Activated CD8-positive, alpha-beta T cell treated with anti-CD3 and anti-CD28 coated beads, Interleukin-2, amount 10 ng/mL, durations not matched to agents 7 days and 5 days (primary cell): ENCODE measurements at places on chromosomes 16 and 17. TPM values are rescaled to one million over a fixed set of nuclear protein-coding genes. Genes with fewer than 3 reads are reported as not detected.

TLCD3A gene
- 17.0 TPM for total RNA-seq

VMO1 gene
- not detected for total RNA-seq

FGF11 gene
- total RNA-seq: 16.6 TPM

OR1A1 gene
- not detected for total RNA-seq

BEAN1 gene
- not detected for total RNA-seq

PITPNM3 gene
- 0.71 TPM for total RNA-seq

ITGAX gene
- 25.0 TPM for total RNA-seq

PDILT gene
- total RNA-seq: not detected

GRAP gene
- total RNA-seq: 26.3 TPM

MAPT gene
- total RNA-seq: not detected

DNAH3 gene
- not detected for total RNA-seq

DNA sequence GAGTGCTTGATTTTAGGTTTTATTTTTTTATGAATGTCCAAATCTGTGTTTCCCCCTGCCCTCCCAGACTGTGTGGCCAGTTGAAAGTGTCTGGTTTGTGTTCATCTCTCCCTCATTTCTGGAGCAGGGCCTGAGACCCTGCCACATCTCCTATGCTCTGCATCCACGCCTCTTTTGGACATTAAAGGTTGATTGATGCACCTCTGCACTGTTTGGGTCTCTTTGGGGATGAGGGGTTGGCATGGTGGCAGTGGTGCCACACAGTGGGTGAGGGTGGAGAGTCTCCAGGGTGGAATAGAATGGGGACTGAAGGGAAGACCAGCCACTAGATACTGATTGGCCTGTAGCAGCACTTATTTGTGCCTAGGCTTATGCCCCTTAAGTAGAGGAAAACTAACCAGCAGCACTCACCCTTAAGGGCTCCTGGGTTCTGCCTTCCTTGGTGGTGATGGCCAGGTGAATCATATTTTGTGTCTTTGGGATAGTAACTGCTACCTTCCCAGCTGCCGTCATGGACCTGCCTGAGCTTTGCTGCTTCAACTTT is 7.9 kb downstream of the DYNLL2 start:
- H3K36me3 ChIP-seq: peaks cover 74% of the 10 kb centered on the region
- DNase-seq: no peak
- H3K27me3 ChIP-seq: no peaks in the 10 kb centered on the region

DNA sequence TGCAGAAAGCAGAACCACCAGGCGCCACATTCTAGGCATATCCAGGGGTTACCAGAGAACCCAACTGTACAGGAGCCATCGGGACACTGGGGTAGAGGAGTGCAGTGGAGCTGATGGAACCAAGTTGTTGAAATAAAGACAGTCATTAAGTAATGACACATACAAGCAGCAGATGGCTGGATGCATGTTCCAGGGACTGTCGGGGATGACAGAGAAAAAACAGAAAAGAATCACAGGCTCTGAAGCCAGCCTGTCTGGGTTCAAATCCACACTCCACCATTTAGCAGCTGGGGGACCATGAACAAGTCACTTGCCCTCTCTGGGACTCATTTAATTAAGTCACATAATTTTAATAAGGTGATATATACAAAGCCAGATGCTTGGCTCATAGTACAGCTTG is 117.1 kb downstream of the ZNF423 start:
- no peak overlapping the region for H3K27ac ChIP-seq
- DNase-seq: no peak
- H3K27me3 ChIP-seq: no peaks in the 10 kb centered on the region
- no peaks in the 10 kb centered on the region for H3K36me3 ChIP-seq
- H3K4me1 ChIP-seq: no peaks in the 10 kb centered on the region

DNA sequence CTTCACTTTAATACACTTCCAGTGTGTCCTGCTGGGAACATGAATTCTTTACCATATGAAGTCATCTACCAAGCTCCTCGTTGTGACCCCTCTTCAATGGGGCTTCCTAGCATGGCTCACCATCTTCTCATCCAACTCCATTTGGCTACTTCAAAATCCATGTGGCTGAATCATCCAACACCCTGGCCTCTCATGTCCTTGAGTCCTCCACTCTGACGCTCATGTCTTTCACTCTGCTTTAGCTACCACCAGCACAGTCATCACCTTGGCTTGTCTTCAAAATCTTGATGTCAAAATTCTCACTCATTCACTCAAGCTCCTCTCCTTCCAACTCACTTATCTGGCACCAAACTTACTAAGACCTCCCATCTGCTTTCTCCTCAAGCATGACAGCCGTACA is 35.8 kb downstream of the AMFR start:
- no peak overlapping the region for H3K4me3 ChIP-seq
- H3K36me3 ChIP-seq: peaks cover 58% of the 10 kb centered on the region
- H3K4me1 ChIP-seq: peaks cover 3% of the 10 kb centered on the region
- H3K27me3 ChIP-seq: no peaks in the 10 kb centered on the region

GRCh38 chr17:4482338-4483011 is 16.2 kb upstream of the SPNS2 start:
- no peak for DNase-seq
- no peaks in the 10 kb centered on the region for H3K27me3 ChIP-seq
- H3K36me3 ChIP-seq: peaks cover 24% of the 10 kb centered on the region
- no peak overlapping the region for H3K4me3 ChIP-seq
- peak overlapping the region; percentile 99 for H3K27ac ChIP-seq
- peaks cover 73% of the 10 kb centered on the region for H3K4me1 ChIP-seq

- peaks cover 39% of the 10 kb centered on the region for H3K27me3 ChIP-seq
- peak; percentile 30 for DNase-seq
- no peak overlapping the region for H3K27ac ChIP-seq
- H3K4me1 ChIP-seq: peaks cover 9% of the 10 kb centered on the region
- peak overlapping the region; percentile 38 for H3K4me3 ChIP-seq
Observed at GRCh38 chr17:46978489-46979146, 435 bp downstream of the RPRML start.

DNA sequence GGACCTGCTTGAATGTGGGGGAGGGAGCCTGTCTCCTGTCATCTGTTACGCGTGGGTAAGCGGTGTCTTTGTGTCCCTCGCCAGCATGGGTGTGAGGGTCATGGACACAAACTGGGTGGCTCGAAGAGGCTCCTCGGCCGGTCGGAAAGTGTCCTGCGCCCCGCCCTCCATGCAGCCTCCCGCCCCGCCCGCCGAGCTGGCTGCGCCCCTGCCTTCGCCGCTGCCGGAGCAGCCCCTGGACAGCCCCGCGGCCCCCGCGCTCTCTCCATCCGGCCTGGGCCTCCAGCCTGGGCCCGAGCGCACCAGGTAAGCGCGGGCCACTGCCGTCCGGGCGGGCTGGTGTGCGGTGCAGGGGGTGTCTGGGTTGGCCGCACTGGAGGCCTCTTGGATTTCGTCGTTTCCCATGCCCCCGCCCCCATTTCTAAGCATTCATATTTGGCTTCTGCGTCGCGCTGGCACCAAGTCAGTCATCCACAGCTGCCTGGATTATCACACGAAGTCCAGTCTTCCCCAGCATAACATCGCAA is 43.8 kb downstream of the ELAC2 start:
- no peak for DNase-seq
- no peaks in the 10 kb centered on the region for H3K4me1 ChIP-seq

DNA sequence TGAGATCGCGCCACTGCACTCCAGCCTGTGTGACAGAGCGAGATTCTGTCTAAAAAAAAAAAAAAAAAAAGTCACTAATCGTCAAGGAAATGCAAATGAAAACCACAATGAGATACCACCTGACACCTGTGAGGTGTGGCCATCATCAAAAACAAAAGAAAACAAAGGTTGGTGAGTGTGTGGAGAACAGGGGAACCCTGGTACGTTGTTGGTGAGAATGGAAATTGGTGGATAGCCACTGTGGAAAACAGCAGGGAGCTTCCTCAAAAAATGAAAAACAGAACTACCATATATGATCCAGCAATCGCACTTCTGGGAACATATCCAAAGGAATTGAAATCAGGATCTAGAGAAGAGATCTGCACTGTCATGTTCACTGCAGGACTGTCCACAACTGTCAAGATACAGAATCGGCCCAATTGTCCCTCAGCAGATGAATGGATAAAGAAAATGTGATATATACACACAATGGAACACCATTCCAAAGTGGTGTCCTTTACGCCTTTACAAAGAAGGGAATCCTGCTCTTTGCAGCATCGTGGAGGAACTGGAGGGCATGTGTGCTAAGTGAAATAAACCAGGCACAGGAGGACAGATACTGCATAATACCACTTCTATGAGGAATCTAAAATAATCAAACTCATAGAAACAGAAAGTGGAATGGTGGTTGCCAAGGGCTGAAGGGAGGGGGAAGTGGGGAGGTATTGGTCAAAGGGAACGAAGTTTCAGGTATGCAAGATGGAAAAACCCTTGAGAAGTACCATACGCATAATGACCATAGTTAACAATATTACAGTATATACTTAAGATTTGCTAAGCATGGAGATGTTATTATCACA is 63.5 kb upstream of the PLCG2 start:
- H3K36me3 ChIP-seq: peaks cover 3% of the 10 kb centered on the region
- peak; percentile 61 for DNase-seq
- H3K27ac ChIP-seq: peak overlapping the region; percentile 68

GRCh38 chr17:82244413-82245133 is 15.7 kb downstream of the SLC16A3 start:
- H3K36me3 ChIP-seq: peaks cover 72% of the 10 kb centered on the region
- no peak overlapping the region for H3K4me3 ChIP-seq
- peak; percentile 63 for DNase-seq
- no peaks in the 10 kb centered on the region for H3K27me3 ChIP-seq
- H3K27ac ChIP-seq: peak overlapping the region; percentile 74
- H3K4me1 ChIP-seq: peaks cover 34% of the 10 kb centered on the region

DNA sequence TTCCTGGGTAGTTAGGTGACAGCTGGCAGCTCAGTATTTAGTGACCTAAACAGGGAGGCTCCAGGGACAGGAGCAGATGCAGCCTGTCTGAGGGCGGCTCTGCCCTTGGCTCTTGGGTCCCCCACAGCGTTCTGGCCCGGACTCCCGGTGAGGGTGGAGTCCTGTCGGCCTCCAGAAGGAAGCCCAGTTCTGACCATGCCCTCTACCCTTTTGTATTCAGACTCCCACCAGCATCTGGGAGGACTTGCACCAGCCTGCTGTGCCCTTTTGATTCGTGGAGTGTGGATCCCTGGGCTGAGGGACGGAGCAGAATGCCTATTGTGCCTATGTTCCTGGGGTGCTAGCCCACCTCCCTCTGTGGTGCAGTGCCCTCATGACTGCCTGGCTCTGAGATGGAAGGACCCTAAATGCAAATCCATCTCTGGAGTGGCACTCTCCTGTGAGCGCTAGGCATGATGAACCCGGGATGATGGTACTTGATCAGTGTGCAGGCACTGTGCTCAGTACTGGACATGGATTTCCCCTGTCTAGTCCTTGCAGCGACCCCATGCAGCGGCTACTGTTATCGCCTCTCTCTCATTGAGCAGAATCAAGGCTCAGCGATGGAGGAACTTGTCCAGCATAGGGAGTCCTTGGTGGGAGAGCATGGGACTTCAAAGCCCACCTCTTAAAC is 123.1 kb downstream of the SNX29 start:
- H3K4me1 ChIP-seq: peaks cover 9% of the 10 kb centered on the region
- H3K27ac ChIP-seq: no peak overlapping the region
- no peaks in the 10 kb centered on the region for H3K27me3 ChIP-seq
- no peak for DNase-seq

DNA sequence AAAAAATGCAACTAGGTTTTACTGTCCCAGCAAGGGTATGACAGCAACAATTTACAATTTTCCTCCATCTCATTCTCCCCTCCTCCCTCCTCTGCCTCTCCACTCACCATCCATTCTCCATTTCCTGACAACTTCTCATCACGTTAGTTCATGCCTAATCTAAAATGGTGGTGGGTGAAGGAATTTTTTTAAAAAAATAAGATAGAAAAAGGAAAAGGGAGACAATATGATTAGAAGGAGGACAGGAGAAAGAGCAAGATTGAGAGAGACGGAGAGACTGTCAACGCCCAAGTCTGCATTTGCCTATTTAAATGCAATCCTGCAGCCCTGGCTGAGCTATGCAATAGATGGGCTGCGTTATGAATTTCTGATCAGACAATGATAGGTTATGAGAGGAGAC is 380.7 kb upstream of the PSMD7 start:
- H3K27me3 ChIP-seq: no peaks in the 10 kb centered on the region
- H3K4me1 ChIP-seq: no peaks in the 10 kb centered on the region
- no peak overlapping the region for H3K27ac ChIP-seq
- DNase-seq: no peak
- no peak overlapping the region for H3K4me3 ChIP-seq

GRCh38 chr17:75077072-75077495 is 10.7 kb upstream of the SLC16A5 start:
- no peak for DNase-seq
- no peaks in the 10 kb centered on the region for H3K36me3 ChIP-seq
- peak overlapping the region; percentile 48 for H3K4me3 ChIP-seq
- no peaks in the 10 kb centered on the region for H3K27me3 ChIP-seq

GRCh38 chr17:4525691-4526397 is 27.2 kb downstream of the SPNS2 start:
- H3K27ac ChIP-seq: no peak overlapping the region
- H3K27me3 ChIP-seq: peaks cover 11% of the 10 kb centered on the region
- H3K4me1 ChIP-seq: no peaks in the 10 kb centered on the region
- no peak overlapping the region for H3K4me3 ChIP-seq
- H3K36me3 ChIP-seq: no peaks in the 10 kb centered on the region

GRCh38 chr16:27199235-27199586 is 4.1 kb upstream of the KDM8 start:
- H3K4me3 ChIP-seq: no peak overlapping the region
- H3K4me1 ChIP-seq: peaks cover 81% of the 10 kb centered on the region
- no peaks in the 10 kb centered on the region for H3K27me3 ChIP-seq
- DNase-seq: no peak
- H3K27ac ChIP-seq: peak overlapping the region; percentile 94

- H3K4me3 ChIP-seq: no peak overlapping the region
- peaks cover 16% of the 10 kb centered on the region for H3K36me3 ChIP-seq
- H3K27ac ChIP-seq: no peak overlapping the region
- no peak for DNase-seq
- no peaks in the 10 kb centered on the region for H3K4me1 ChIP-seq
- H3K27me3 ChIP-seq: no peaks in the 10 kb centered on the region
Observed at GRCh38 chr16:80616362-80616761, 75.6 kb downstream of the DYNLRB2 start.

- peaks cover 18% of the 10 kb centered on the region for H3K4me1 ChIP-seq
- H3K4me3 ChIP-seq: no peak overlapping the region
- no peak for DNase-seq
- peaks cover 33% of the 10 kb centered on the region for H3K36me3 ChIP-seq
- no peaks in the 10 kb centered on the region for H3K27me3 ChIP-seq
Observed at GRCh38 chr17:556431-556995, 158.1 kb downstream of the VPS53 start.

GRCh38 chr17:42117397-42118125 is 3.6 kb downstream of the KAT2A start:
- peaks cover 35% of the 10 kb centered on the region for H3K36me3 ChIP-seq
- no peak overlapping the region for H3K4me3 ChIP-seq
- no peak for DNase-seq
- H3K27me3 ChIP-seq: no peaks in the 10 kb centered on the region

GRCh38 chr16:12026741-12027490 is 50.4 kb downstream of the SNX29 start:
- H3K27ac ChIP-seq: no peak overlapping the region
- no peak for DNase-seq
- H3K36me3 ChIP-seq: peaks cover 2% of the 10 kb centered on the region
- H3K27me3 ChIP-seq: no peaks in the 10 kb centered on the region
- H3K4me1 ChIP-seq: peaks cover 4% of the 10 kb centered on the region

- peaks cover 12% of the 10 kb centered on the region for H3K4me1 ChIP-seq
- H3K27ac ChIP-seq: no peak overlapping the region
- H3K36me3 ChIP-seq: peaks cover 38% of the 10 kb centered on the region
- H3K4me3 ChIP-seq: no peak overlapping the region
Observed at GRCh38 chr17:66702106-66702936, 132.6 kb upstream of the CACNG5 start.

GRCh38 chr16:48561960-48562393 is 48.0 kb downstream of the N4BP1 start:
- H3K4me1 ChIP-seq: peaks cover 53% of the 10 kb centered on the region
- H3K4me3 ChIP-seq: no peak overlapping the region
- H3K27me3 ChIP-seq: no peaks in the 10 kb centered on the region
- DNase-seq: no peak
- H3K27ac ChIP-seq: peak overlapping the region; percentile 41
- peaks cover 49% of the 10 kb centered on the region for H3K36me3 ChIP-seq
